NCI-H748 treated with DMSO at 0.1 percent for 48 hours (cell line): ENCODE measurements at places on chromosomes 4 and X.

- DNase-seq, result no peak
Measured at GRCh38 chr4:121788896-121789295, 12.2 kb upstream of the EXOSC9 start.

- DNase-seq, result no peak
Measured at GRCh38 chrX:27915617-27916016, 65.6 kb downstream of the DCAF8L1 start.

- DNase-seq, result no peak
Measured at GRCh38 chr4:111997785-111998184, 147.5 kb upstream of the FAM241A start.

DNA sequence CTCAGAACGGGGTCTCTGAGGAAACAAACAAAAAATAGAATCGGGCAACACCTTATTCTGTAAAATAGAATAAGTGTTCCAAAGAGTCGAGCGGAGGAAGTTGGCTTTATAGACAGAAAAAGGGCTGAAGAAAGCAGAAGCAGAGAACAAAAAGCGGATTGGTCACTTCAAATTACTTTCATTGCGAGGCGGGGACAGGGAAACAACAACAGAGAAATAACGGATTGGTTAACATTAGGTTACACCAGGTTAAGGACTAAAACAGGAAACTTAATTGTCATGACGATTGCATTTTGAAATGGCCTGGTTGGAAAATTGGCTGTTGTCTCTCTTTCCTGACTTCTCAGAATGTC lies 433 bp upstream of the COQ2 start:
- peak; percentile 43 for DNase-seq

DNA sequence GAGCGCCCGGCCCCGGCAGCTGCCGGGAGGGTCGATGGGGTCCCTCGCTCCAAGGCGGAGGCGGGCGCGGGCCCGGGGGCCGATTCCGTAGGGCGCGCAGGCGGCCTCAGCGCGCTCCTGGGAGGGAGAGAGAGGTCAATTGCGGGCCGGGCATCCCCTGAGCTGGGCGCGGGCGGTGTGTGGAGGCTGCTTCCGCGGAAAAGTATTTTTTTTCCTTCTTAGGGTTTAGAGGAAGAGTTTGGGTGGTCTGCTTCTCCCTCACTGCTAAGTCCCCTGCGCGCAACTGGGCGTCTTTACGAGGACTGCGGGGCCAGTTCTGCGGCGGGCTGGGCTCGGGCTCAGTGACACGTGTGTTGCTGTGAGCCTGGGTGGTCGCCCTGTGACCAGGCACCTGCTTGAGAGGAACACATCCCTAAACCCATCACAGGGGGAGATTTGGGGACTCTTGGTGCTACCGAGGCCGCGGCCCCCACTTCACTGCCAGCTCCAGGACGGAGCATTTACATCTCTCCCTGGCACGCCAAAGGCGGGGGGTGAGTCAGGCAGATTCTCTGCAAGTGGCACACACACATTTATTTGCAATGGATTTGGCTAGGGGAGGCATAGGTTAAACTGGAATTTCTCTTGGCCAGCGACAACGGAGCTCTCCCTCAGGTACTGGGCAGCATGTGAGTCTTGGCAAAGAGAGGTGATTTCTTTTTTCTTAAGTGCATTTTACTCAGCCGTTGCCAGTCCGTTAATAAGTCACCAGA lies 151.2 kb upstream of the SLC4A4 start:
- no peak for DNase-seq

- DNase-seq, result no peak
Measured at GRCh38 chr4:47415719-47416118, 47.8 kb downstream of the COMMD8 start.

- no peak for DNase-seq
Measured at GRCh38 chr4:14177987-14178386, 550.5 kb upstream of the BOD1L1 start.

GRCh38 chr4:7524064-7524682 lies 89.4 kb upstream of the PSAPL1 start:
- DNase-seq, result no peak

DNA sequence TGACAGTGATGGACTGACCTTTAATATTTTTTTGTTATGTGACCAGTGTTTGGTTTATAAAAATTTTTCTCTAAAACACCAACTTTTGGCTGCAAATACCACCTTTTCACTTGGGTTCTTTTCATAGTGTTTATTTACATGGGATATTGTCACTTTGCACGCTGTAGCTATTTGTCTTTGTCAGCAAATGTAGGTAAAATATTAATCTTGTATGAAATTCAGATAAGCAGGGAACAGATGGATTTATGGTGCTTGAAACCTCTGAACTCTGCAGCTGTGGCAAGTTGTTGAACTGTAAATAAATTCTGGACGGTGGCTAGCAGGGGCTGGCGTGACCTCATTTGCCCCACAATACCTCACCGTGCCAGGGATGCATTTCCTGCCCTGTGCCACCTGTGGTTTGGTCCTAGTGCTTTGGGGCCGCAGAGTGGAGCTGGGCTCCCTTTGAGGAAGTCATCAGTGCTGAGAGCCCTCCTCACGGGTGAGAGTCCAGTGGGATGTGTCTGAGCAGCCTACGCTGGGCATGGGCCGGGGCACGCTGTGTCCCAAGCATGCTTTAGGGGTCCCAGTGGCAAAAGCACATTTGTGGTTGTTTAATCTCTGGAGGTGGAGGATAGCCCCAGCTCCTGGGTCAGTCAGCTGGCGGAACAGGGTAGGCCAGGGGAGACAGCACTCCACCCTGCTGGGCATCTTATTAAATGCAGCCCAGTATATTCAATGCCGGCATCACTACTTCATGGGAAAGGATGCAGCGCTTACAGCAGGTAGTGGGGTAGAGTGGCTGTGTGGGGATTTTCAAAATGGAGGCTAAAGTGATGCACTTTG lies 108.6 kb downstream of the TBL1X start:
- no peak for DNase-seq

DNA sequence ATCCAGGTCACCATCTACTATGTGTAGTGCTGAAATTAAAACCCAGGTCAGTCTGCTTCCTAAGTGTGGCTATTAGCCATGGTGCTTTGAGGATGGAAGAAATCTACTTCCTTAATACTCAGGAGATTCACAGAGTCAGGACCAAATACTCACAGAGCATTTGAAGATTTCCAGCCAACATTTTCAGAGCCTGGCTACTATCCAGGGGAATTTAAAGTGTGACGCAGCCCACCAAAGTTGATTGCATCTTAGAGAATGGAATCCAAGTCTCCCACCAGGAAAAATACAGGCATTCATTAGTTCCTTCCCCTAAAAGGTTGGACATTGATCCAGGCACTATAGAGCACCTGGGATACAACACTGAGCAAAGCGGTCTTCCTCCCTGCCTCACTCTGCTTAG lies 83.8 kb downstream of the HS3ST1 start:
- no peak for DNase-seq

DNA sequence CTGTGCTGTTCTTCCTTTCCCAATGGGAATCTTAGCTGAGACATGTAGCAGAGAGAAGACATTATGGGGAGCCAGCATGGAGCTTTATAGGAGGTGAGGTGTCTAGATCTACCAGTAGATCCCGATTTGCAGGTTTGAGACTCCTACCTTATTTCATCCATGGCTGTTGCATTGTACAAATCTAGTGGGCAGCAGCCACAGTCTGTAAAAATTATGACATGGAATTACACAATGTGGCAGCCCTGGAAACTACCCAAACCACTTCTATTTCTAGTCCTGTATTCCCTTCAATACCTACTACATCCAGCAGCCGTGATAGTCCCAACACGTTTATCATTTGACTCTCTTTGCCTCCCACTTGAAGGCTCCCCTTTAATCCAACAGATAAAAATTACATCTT lies 8.1 kb downstream of the ATP7A start:
- no peak for DNase-seq

DNA sequence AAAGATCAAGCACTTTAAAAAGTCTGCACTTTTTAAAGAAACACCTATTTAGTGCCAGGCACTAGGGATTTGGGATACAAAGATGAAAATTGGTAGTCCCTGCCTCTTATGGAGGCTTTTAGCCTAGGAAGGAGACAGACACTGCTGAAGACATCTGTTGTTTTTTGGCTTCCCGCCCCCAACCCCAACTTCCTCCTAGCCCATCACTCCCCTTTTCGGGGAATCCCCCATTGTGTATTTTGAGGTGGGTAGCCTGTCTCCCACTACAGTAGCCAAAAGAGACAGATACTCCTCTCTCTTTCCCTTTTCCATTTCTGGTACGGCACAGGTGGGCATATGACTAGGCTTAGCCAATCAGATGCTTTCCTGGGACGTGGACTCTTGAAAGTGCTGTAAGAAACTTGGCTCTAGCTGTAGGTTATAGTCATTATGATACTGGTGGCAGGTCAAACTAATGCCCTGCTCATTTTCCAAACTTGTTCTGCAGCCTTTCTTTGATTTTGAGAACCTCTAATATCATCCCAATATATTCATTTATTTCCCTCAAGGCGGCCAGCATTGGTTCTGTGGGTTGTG lies 194.6 kb upstream of the RBPJ start:
- no peak for DNase-seq

- DNase-seq, result no peak
Measured at GRCh38 chr4:108047199-108047598, 57.5 kb downstream of the HADH start.

DNA sequence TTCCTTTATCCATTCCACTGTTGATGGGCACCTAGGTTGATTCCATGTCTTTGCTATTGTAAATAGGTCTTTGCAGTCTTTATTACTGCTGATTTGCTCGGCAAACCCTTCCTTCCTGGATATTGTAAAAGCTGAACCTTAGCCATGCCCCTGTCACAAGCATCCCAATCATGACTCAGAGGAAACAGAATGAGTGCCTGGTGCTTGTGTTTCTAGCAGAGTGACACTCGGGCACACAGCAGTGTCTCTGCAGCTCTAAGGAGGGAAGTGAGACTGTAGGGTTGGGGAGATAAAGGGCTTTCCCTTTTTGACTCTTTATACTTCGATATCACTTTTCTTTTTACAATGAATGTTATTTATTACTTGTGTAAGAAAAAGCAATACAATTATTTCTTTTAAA lies 83.3 kb downstream of the AKAP4 start:
- DNase-seq, result no peak

DNA sequence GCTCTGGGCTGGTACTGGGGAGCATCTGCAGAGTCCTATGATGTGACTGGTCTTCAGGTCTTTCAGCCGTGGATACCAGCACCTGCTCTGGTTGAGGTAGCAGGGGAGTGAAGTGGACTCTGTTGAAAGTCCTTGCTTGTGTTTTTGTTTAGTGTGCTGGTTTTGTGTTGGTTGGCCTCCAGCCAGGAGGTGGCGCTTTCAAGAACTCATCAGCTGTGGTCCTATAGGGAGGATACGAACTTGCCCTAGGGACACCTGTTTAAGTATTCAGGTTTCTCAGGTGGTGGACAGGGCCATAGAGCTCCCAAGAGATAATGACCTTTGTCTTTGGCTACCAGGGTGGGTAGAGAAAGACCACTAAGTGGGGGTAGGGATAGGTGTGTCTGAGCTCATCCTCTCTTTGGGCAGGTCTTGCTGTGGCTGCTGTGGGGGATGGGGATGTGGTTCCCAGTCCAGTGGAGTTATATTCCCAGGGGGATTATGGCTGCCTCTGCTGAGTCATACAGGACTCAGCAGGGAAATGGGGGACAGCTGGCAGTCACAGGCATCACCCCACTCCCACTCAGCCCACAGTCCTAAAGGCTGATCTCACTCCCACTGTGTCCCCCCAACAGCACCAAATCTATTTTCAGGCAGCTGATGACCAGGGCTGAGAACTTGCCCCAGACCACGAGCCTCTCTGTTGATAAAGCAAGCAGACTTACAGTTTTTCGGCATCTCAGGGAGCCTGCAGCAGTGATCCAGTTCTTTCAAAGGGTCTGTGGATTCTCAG lies 24.1 kb downstream of the MSMO1 start:
- no peak for DNase-seq

DNA sequence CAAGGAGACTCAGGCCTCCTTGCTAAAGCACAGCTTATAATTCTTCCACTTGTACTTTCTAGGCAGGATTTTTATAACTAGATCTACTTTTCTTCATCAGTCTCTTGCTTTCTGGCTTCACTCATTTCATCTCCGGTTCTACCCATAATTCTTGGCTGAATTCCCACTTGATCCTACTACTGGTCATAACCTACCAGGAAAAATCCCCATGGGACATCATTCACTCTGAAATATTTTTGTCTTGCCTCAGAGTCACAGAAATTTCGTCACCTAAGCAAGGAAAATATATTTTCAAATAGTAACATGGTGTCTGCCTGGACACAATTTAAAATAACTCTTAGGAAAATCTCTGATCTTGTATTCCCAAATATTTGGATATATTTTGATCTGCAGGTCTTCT lies 122.3 kb downstream of the TEX13A start:
- no peak for DNase-seq

- no peak for DNase-seq
Measured at GRCh38 chrX:15672881-15673280, 8.3 kb upstream of the CLTRN start.

DNA sequence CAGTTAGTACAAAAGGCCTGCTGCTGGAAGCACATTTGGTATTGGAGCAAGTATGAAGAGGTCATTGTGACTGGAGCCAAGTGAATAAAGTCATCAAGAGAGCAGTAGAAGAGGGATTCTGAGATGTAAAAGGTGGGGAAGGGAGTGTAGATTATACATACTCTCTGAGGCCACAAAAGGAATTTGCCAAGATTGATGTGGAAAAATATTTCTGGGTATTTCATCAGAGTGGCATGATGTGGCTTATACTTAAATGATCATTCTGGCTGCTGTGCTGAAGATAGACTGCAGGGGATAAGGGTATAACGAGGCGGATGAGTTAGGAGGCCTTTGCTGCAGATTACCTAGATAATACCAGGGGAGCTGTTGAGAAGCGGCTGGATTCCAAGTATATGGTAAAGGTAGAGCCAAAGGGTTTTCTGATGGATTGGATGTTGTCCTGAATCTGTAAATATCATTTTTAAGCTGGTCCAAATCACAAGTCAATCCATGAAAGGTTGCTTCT lies 231.8 kb upstream of the AGA start:
- DNase-seq, result no peak

DNA sequence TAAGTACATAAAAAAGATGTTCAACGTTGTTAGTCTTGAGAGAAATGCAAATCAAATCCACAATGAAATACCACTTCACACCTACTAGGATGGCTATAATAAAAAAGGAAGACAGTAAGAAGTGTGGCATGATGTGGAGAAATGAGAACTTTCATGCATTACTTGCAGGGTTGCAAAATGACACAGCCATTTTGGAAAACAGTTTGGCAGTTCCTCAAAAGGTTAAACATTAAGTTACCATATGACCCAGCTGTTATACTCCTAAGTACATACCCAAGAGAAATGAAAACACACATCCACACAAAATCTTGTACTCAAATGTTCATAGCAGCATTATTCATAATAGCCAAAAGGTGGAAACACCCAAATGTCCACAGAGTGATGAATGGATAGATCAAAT lies 25.8 kb upstream of the LIMCH1 start:
- DNase-seq, result no peak

DNA sequence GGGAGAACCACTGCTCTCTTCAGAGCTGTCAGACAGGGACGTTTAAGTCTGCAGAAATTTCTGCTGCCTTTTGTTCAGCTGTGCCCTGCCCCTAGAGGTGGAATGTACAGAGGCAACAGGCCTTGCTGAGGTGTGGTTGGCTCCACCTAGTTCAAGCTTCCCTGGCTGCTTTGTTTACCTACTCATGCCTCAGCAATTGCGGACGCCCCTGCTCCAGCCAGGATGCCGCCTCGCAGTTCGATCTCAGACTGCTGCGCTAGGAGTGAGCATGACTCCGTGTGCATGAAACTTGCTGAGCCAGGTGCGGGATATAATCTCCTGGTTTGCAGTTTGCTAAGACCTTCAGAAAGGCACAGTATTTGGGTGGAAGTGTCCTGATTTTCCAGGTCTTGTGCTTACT lies 70.9 kb downstream of the MAGEB5 start:
- no peak for DNase-seq
